Adrenal gland (tissue), 19 donors: ENCODE measurements at places on chromosomes 3 and 15. TPM values are rescaled to one million over a fixed set of nuclear protein-coding genes. Genes with fewer than 3 reads are reported as not detected.

DNA sequence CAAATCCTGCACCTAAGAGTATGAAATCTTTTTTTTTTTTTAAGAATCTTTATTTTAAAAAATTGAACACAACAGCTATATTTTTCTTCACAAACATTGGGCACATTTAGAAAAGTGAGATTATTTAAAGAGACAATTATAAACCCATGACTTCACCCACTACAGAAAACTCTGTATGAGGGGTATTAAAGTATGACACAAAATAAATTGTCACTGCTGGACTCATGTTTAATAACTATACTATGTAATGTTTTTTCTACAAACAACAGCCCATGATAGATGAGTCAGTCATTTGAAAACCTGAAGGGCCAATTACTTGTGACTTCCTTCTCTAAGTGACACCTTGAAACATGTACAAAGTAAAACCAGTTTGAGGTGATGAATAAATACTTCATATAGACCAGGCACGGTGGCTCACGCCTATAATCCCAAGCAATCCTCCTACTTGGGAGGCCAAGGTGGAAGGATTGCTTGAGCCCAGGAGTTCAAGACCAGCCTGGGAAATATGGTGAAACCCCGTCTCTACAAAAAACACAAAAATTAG lies 36.0 kb downstream of the AQR start:
- DNase-seq, result no peak

GRCh38 chr3:167355446-167355845 lies 24.7 kb downstream of the ZBBX start:
- DNase-seq, result no peak

DNA sequence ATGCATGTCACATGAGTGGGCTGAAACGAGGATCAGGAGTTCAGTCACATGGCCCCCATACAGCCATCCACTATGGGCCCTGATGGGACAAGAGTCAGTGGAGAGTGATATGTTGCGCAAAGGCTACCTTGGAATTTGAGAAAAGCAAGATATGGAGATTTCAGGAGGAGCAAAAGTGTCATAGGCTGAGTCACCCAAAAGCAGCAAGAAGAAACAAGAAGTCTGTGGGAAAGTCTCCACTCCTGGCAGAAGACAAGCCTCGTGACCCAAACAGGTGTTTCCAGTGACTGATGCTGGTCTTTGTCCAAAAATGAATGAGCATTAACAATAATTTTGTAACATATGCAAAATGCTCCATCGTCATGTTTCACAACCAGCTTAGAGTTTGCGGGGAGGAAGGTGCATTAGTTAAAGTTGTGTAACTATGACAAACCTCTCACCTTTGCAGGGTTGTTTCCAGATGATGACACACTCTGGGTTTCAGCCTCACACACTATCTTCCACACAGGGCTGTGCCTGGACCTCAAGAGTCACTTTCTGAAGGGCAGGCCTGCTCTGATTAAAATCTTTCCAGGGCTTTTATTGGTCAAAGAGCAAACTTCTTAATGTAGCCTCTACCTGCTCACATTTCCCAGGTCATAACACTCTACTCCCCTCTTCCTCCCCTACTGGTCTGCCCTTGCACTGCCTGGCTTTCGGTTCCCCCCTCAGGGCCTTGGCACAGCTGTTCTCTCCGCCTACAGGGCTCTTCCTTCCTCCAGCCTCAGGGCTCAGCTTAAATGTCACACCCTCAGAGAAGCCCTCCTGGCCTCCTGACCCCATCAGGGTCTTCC lies 3.9 kb upstream of the DNASE1L3 start:
- no peak for DNase-seq

Gene ERC2
- 1.5 TPM for total RNA-seq

Gene CIAO2A
- 138 TPM for total RNA-seq
